Mucosa of gallbladder (tissue), 1 donor: ENCODE measurements at places on chromosomes 5 and 9.

GRCh38 chr5:108878756-108879155, 131.1 kb downstream of the FER start:
- no peak for DNase-seq

DNA sequence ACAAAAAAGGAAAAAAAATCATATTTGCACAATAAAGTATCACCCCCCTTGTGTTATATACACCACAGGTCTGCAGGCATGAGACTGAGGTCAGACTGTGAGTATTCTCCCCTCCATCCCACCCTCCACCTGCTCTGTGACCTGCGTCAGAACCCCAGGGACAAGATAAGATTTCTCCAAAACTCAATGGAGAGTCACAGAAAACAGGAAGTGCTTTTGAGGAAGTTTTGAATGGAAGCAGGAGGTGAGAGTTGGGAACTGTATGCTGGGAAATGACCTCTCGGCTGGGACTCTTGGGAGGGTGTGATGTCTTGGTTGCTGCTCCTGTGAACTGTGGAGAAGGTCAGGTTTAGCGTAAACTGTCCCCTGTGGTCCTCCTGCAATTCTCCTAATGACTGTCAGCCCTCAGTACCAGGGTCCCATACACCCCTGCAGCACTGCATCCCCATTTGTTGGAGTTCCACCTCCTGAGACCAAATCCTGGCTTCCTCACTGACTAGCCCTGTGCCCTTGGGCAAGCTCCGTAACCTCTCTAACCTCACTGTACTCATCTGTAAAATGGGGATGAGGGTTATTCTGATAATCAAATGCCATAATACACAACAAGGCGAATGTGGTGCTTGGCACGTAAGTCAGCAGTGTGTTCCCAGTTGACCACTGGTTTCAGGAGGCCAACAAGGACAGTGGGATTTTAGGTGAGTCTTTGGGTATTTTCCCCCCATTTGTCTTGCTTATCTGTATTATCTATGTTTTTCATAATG, 6.9 kb upstream of the CTSL start:
- no peak for DNase-seq

- no peak for DNase-seq
These were observed 430.8 kb downstream of the ARHGEF28 start for GRCh38 chr5:74056789-74057164.

DNA sequence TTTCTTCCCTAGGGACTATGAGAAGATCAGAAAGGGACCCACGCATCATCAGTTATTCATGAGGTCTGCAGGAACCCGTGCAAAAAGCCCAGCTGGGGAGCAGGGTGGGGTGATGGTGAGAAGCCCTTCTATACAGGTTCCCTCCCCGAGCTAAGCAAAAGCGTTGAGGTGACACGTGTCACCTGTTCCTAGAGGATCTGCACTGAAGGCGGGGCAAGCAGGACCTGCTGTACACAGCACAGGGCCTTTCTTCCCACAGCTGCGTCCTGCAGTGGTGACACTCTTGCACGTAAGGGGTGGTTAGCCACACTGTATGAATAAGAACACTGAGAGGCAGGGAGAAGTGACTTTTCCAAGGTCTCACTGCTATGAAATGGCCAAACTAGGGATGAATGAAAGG, 37.2 kb upstream of the SH3PXD2B start:
- DNase-seq, result no peak

DNA sequence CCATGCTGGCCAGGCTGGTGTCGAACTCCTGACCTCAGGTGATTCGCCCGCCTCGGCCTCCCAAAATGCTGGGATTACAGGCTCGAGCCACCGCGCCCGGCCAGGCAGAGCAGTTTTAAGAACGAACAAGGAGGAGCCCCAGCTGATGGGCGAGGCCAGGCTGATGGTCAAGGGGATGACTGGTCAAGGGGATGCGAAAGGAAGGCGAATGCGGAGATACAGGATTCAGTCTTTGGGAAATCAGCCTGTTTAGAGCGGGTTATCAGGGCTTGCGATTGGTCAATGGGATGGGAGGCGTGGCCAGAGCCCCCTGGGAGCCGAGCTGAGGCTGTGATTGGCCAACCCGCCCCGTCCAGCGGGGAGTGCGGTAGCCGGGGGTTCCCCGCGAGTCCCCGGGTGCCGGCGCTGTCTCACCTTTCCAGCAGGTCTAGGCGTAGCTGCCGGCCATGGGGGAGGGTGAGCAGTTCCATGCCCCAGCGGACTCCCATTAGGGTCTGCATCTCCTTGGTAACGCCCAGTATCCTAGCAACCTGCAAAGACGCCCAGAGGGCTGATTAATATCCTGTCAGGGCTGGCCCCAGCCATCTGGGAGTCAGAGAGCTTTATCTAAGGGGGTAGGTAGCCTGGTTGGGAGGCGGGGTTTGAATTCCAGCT, 7.5 kb upstream of the TOR2A start:
- DNase-seq, result no peak
